ENCODE measurements at places on chromosomes 16 and 17.

DNA sequence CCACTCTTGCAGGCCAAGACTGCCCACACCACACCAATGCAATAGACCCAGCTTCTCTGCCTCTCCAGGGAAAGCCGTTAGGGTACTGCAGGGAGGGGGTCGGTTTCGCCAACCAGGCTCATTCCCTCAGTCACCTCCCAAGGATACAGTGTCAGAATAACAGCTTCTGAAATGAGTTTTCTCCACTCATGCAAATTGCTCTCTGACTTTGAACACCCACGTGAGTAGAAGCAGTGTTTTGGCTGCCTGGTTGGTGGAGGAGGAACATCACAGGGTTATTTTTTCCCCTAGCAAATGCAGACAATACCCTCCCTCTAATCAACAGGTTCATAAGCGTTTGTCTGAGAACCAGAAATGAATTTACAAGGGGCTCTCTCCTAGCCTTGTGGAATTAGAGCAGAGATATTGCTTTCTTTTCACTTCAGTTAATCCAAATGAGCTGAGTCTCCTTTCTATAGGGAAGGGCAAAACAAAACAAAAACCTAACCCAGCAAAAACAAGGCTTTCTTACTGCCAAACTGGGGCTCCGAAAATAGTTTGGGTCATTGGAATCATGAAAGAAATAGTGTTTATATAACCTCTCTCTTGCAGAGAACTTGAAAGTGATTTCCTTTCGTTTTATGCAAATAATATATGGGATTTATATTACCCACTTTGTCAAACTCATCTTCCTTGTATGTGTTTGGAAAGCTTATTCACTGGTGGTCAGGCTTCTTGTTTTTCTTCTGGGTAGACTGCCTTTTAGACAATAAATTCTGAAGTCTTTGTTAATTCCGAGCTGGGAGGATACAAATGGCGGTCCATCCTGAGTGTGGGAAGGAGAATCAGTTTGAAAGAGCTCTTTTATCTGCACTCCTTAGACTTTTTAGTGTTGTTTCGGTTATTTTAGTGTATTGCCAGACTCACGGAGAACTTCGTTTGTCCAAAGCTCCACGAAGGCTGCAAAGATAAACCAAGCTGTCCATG is 229.9 kb downstream of the MSI2 start:
- DNase-seq, result no peak

DNA sequence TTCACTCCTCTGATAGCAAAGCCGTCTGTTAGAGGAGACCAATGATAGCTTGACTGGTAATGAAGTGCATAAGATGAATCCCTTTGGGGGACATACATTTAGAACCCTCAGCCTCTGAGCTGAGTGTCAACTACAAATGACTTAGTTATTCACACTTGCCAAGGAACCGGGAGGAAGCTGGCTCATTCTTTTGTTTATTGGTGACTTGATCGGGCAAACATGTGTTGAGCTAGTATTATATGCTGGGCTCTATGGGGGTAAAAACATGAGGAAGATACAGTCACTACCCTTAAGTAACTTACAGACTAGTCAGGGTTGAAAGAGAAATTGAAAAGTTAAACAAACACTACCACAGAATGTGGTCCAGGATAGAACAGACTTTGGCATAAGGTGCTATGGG is 3.0 kb downstream of the CCL16 start:
- no peak for DNase-seq

- no peak for DNase-seq
Measured at GRCh38 chr17:17814162-17815061, 22.4 kb downstream of the SREBF1 start.

- DNase-seq, result no peak
Measured at GRCh38 chr16:24075931-24076716, 180.0 kb upstream of the CACNG3 start.

DNA sequence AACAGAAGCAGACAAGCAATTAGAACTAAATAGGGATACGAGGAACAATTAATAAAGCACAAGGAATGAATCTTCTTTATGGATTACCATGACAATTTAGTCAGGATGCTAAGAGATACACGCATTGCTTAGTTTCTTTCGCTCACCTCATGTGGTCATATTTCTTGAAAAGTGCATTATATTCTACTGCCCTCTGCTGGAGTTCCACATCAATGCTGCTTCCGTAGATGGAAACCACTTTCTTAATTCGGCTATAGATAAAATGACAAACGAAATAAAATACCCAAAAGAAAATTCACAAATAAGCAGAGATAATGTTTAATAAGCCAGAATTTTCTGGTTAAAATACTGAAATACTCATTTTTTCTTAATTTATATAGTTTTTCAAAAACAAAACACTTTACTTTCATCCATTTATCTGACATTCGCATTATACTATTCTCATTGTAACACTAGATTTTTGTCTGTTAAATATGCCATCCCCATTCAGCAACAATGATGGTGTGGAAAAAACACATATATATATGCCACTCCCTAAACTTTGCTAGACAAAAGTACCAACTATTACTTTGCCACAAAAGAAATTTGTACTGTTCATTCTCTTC is 22.0 kb upstream of the PHLPP2 start:
- peak; percentile 37 for DNase-seq

- no peak for DNase-seq
Measured at GRCh38 chr16:24180451-24180850, 75.7 kb upstream of the CACNG3 start.

GRCh38 chr17:75504347-75505151 is 10.8 kb downstream of the CASKIN2 start:
- no peak for DNase-seq

DNA sequence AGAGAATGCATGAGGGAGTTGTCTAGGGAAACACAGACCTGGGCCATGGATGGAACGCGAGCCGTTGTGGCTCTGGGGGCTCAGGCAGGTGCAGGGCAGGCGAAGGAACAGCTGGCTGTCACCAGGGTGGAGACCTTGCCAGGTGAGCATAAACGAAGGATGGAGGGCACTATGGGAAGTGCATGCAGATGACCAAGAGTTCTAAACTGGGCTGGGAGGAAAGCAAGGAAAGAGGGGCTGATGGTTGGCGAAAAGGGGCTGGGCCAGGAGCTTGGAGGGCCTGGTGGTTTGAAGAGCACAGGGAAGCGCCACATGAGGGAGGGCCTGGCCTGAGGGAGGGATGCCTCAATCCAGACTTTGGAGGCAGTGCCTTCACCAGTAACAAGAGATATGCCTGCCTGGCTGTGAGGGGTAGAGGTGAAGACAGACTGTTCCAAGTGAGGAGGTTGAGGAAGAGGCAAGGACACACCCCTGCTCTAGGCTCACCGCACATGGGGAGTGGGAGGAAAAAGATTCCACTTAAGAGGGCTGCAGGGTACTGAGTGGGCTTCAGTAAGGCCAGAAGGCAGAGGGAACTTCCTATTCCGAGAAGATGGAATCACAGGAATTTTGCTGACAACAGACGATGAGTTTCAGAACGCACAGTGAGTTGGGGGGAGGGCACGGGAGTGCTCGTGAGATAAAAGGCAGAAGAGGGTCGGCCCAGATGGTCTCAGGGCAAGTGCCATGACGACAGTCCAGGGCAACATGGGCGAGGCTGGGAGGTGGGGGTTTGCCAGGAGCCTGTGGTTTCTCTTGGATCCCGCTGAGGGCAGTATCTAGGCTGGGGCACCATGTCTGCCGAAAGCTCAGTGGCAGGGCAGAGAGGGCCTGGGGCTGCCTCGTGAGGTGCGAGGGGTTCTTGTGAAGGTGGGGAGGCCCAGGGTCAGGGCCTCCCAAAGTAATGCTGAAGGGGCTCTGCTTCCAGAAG is 20.6 kb downstream of the B9D1 start:
- no peak for DNase-seq

DNA sequence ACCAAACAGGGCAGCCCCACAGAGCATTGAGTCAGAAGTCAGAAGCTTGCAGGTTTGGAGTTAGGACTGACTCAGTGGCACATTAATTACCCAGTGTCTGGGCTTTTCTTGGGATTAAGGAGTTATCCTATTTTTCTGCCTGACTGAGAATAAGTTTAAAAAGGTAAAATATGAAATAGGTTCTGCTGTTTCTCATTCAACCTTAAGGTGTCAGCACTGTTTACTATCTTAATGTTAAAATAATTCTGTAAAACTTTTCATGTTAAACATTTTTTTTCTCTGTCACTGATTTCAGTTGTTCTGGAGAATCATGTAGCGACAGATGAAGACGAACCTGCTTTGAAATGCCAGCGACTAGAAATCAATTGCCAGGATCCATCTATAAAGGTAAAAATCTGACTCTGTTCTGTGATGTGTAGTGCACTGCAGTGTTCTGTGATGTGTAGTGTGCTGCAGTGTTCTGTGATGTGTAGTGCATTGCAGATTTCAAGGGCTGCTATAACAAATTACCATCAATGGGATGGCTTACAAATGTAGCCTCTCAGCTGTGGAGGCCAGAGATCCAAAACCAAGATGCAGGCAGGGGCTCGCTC is 128.0 kb downstream of the LAT start:
- no peak for DNase-seq

DNA sequence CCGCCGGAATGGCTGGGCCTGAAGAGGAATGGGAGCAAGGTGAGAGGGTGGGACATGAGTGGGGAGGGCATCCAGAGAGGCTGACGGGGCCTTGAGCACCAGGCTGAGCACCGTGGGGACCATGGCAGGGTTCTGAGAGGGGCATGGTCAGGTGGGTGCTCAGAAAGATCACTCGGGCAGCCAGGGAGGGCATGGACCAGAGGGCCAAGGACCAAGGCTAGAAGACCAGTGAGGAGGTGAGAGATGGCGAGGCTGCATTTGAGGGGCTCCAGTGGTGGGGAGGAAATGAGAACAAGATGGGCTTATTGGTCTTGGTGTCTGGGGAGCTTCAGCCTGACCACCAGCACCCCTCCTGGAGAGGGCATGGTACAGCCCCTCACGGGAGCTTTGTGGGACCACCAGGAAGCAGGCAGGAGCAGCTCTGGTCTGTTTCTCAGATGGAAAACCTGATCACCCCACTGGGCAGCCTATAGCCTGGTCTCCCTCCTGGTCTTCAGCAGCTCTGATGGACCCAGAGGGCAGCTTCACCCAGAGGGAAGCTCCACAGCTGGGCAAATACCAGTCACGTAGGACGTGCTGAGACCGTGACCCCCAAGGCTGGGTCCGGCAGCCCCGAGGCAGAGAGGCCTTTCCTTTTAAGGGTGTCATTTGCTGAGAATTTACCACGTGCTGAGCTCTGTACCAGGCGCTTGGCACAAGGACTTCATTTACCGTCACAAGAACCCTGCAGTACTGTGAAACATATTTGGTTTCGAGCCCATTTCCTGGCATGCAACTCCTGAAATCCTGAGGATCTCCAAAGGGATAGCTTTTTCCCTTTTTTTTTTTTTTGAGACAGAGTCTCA is 11.4 kb upstream of the NCBP3 start:
- DNase-seq, result no peak

DNA sequence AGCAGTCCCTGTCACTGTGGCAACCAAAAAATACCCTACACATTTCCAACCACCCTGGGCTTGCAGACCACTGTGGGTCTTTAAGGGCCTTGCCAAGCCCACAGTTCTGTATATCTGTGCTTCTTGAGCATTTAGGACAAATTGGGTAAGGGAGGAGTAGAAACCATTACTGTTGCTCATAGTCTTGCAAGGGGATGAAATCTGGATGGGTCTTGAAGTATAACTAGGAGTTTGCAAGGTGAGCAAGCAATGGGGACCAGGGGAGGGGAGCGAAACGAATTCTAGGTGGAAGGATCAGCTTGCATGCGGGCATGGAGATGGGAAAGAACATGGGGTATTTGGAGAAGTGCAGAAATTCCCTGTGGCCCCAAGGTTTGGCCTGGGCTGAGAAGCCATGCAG is 202.9 kb downstream of the RAB11FIP4 start:
- no peak for DNase-seq

DNA sequence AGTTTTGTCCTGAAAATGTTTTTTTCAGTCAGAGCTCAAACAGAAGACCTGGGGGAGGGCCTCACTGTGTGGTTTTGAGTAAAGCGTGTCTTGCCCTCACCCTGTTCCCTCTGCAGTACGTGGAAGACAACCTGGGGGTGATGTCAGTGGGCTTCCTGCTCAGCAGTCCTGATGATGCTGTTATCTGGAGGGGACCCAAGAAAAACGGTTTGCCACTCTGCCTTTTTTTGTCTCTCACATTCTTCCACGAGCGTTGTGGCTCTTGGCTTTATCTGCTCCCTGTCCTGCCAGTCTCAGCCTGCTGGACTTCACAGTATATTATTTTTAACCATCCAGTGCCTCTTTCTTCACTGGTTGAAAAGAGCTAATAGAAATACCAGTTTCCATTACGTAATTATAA is 12.9 kb downstream of the NUBP1 start:
- DNase-seq, result no peak
